ENCODE measurements at places on chromosomes 5 and 9. TPM values are rescaled to one million over a fixed set of nuclear protein-coding genes. Genes with fewer than 3 reads are reported as not detected.

The PSD2 gene
- total RNA-seq = not detected

The FOXD4L5 gene
- total RNA-seq = not detected

The TUSC1 gene
- total RNA-seq = 19.4 TPM

The SPAAR gene
- total RNA-seq = 8.1 TPM

The SLC6A3 gene
- not detected for total RNA-seq

The PHF24 gene
- 0.06 TPM for total RNA-seq

The C1QTNF3 gene
- total RNA-seq = 10.5 TPM

The CCNI2 gene
- not detected for total RNA-seq

The ARID3C gene
- total RNA-seq = not detected

The SH3RF2 gene
- total RNA-seq = 4.0 TPM

The OMD gene
- not detected for total RNA-seq

The CCDC171 gene
- total RNA-seq = 0.58 TPM

The PTGER4 gene
- total RNA-seq = 55.1 TPM

The AJM1 gene
- 1.6 TPM for total RNA-seq

The ECM2 gene
- not detected for total RNA-seq

The FAM221B gene
- not detected for total RNA-seq
